Left colon (tissue), 2 donors: ENCODE measurements at places on chromosomes 12 and 14. TPM values are rescaled to one million over a fixed set of nuclear protein-coding genes. Genes with fewer than 3 reads are reported as not detected.

DDN gene
- 0.06 TPM for total RNA-seq

TAPBPL gene
- total RNA-seq: 51.2 TPM

C12orf57 gene
- 168 TPM for total RNA-seq

LRRC74A gene
- total RNA-seq: not detected

ANKRD33 gene
- not detected for total RNA-seq

YEATS4 gene
- total RNA-seq: 7.3 TPM

DNA sequence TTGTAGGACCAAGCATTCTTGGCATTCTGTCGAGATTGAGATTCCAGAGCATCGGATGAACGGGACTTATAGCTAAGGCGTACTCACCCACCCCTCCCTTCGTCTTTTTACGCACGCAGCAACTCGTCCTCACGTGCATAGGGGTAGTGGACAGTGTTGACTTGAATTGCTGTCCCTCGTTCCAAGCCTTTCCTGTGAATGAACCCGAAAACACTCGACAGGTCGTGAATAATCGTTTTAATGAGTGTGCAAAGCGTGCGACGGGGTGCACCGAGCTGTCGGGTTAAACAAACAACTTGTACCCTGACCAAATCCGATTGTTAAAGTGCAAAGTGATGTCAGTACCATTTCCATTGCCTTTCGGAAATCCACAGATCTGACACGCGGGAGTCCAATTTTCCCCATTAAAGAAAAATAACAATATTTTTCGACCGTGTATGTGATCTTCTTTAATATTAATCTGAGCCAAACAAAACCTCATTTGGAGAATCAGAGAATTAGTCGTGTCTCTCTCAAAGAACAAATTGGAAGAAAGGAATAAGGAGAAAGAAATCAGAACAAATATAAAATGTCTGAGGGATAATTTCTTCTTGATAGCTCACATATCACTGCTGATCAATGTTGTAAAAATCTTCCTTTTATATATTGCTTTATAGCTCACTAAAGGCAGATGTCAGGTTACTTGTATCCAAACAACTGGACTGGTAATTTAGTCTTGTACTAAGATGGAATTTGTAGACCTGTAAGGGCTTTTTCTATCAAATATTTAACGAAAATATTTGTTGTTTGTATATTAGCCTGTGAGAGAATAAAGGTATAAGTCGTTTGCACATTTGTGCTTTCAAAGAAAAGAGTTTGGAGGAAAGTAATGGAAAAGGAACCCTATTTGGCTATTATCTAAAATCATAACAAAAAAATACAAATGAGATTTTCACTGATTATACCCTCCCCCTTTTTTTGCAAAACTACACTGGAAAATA lies 11.8 kb downstream of the FOXG1 start:
- no peak for DNase-seq

GRCh38 chr12:14768823-14769405 lies 34.4 kb downstream of the WBP11 start:
- DNase-seq: no peak

GRCh38 chr12:29844667-29845066 lies 60.9 kb upstream of the TMTC1 start:
- no peak for DNase-seq

GRCh38 chr12:69647178-69647577 lies 36.5 kb upstream of the LRRC10 start:
- no peak for DNase-seq

DNA sequence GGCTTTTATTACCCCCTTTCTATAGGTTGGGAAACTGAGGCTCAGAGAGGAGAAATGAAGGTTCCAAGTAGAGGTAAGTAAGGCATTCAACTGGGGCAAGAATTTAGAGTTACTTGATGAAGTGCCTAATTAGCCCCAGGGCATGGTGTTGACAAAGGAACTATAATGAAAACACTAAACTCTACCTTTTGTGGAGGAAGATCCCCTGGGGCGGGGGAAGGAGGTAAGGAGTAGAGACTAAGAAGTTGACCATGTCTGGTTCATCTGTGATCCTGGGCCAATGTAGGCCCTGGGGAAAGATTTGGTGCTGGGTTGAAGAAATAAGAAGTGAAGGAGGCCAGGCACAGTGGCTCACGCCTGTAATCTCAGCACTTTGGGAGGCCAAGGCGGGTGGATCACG lies 16.2 kb upstream of the COX6A1 start:
- no peak for DNase-seq

DNA sequence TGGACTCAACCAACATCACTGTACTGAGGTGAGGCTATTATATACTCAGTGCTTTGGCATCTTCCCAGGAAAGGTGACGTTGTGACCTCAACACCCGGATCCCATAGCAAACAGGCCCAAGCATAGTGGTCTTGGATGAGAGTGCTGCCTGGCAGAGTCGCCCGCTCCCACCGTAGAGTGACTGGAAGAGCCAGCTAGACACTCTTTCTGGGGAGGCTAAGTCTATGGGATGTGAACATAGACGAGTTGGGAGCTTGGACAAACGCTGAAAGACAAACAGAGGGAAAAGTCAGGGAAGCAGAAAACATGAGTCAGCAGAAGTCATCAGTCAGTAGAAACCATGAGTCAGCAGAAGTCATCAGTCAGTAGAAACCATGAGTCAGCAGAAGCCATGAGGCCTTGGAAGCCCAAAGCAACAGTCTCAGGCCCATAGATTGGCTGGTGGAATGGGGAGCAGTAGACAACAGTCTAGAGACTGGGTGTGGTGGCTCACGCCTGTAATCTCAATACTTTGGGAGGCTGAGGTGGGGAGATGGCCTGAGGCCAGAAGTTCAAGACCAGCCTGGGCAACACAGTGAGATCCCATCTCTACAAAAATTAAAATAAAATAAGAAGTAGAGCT lies 66.4 kb upstream of the MAP1LC3B2 start:
- no peak for DNase-seq

DNA sequence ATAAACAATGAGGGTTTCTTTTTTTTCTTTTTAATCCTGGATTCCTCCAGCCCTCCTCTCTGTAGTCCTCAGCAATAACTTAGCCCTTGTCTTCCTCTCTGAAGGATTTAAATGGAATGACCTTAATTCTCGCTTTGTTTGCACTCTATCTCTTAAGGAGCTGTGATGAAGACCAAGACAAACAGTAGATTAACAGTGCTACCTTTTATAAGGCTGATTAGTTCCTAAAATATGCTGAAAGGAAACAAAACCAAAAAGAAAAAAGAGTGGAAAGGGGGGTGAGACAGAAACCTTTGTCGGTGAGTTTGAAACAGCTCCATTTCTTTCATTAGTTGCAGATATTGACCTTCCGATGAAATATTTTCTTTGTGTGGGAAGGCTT lies 38.7 kb upstream of the PTCSC3 start:
- DNase-seq: no peak

DNA sequence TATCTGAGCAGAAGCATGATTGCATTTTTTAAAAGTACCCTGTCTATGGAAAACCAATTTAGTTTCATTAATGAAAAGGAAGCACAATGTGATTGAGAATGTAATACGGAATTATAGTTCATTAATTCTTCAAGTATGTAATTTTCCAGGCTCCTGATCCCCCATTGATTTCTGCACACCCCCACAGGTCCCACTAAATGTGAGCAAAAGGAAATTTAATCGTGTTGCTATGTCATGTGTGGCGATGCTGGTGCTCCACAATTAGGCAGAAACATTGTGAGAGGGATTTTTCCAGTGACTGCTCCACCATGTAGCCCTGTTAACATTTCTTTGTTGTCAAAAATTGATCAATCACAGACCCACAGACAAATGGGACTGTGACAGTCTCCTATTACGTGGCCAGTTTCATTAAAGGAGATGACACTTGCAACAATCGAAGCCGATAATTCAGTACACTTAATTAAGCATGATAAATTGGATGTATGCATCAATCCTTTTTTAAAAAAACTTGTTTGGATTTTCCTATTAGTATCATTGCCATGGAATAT lies 306.0 kb downstream of the NELL2 start:
- DNase-seq: no peak

DNA sequence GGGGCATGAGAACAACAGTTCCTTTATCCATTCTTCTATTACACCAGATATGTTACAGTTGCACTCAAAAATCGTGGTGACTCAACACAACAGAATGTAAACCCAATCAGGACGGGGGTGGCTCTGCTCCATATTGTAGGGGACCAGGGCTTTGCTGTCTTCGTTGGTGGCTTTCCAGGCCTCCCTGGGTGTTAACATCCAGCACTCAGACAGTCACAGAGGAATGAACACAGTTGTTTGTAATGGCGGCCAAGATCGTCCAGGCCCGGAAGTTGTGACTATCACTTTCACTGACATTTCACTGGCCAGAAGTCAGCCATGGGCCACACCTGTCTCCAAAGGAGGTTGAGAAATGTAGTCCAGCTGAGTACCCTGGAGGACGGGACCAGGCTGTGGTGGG lies 204.1 kb downstream of the CACNA1C start:
- no peak for DNase-seq

- DNase-seq: no peak
Observed at GRCh38 chr14:102138961-102139285, 774 bp upstream of the WDR20 start.

DNA sequence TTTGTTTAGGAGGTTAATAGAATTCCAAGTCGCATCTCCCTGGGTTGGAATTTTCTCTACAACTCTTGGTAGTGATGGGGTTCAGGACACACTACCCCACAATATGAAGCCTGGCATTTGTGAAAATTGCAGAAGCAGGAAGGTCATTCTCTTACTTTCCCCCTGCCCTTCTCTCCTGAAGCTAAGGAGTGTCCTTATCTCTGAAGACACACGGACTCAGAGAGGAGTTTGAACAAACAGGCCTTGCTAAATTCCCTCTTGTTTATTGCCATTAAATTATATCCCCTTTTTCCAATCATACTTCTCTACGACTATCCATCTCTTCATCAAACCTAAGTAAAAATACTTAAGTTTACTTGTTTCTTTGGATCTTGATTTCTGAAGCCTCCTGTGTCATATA lies 443.0 kb downstream of the RAD51B start:
- no peak for DNase-seq
